ENCODE measurements at places on chromosomes 5 and 9. TPM values are rescaled to one million over a fixed set of nuclear protein-coding genes. Genes with fewer than 3 reads are reported as not detected.

The GNG10 gene
- 134 TPM for total RNA-seq

The TGFBI gene
- 2,468 TPM for total RNA-seq

The S1PR3 gene
- 34.8 TPM for total RNA-seq

The OCLN gene
- 2.9 TPM for total RNA-seq

The CXCL14 gene
- 1.7 TPM for total RNA-seq

The NEUROG1 gene
- not detected for total RNA-seq

The CCNJL gene
- total RNA-seq: 6.6 TPM

The CDO1 gene
- total RNA-seq: 0.74 TPM

The WHRN gene
- total RNA-seq: 0.37 TPM

The CDX1 gene
- not detected for total RNA-seq

The PKD2L2 gene
- total RNA-seq: not detected

The WNT8A gene
- not detected for total RNA-seq

The NDUFS4 gene
- total RNA-seq: 152 TPM

The CCNI2 gene
- total RNA-seq: not detected

The NIPSNAP3A gene
- 44.3 TPM for total RNA-seq

The IFNA13 gene
- not detected for total RNA-seq

The RNF38 gene
- total RNA-seq: 13.6 TPM

The CSNK1G3 gene
- 34.8 TPM for total RNA-seq
